ENCODE measurements at places on chromosomes 7 and 10.

DNA sequence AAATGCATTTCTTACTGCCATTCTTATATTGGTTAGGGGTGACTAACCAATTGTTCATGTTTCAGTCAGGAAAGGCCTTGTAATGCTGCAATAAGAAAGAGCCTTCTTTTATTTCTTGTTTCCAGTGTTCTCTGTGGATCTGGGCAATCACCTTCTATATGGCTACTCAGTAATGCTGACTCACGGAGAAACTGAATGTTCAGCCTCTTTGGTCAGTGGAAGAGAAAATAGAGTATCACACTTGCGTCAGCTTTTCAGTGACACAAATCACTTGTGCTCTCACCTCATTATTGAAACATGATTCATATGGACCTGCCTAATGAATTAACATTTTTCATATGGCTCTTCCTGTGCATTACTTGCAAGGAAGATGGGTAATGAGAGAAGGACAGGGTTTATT is 243.9 kb upstream of the POT1 start:
- DNase-seq: no peak

- no peak for DNase-seq
These were observed 155.2 kb upstream of the BMPER start for GRCh38 chr7:33750177-33750576.

DNA sequence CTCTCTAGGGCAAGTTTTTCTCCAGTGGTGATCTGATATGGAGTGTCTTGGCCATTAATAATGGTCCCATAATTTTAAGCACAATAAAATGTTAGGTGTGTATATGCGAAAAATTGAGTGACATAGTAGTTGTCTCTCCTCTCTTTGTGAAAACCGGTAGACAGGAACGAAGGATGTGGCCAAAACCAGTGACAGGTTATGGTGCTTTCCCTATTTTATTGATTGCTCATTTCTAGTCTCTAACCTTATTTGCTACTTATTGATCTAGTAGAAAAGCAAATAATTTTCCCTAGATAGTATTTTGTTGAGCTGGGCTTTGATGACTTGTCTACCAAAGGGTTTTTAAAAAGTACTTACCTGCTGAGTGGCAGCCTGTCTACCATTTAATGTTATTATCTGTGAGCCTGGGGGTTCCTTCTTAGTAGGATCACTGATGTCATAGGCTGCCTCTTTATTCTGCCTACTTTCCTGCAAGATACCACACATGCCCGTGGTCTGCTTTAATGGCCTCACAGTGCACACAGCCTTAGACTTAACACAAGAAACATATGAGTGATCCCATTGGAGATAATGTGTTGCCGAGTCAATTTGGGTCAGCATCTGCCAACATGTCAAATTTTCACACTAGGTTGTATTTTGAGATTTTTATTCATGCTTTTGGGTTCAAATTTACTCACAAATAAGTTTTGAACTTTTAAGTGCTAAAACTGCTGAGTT is 100.0 kb downstream of the AUTS2 start:
- no peak for DNase-seq

DNA sequence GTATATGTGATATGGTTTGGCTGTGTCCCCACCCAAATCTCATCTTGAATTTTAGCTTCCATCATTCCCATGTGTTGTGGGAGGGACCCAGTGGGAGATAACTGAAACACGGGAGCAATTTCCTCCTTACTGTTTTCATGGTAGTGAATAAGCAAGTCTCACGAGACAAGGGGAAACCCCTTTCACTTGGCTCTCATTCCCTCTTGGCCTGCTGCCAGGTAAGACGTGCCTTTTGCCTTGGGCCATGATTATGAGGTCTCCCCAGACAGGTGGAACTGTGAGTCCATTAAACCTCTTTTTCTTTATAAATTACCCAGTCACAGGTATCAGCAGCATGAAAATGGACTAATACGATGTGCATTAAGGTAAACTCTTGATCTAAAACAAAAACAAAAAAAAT is 357.1 kb upstream of the AOAH start:
- peak; percentile 25 for DNase-seq

DNA sequence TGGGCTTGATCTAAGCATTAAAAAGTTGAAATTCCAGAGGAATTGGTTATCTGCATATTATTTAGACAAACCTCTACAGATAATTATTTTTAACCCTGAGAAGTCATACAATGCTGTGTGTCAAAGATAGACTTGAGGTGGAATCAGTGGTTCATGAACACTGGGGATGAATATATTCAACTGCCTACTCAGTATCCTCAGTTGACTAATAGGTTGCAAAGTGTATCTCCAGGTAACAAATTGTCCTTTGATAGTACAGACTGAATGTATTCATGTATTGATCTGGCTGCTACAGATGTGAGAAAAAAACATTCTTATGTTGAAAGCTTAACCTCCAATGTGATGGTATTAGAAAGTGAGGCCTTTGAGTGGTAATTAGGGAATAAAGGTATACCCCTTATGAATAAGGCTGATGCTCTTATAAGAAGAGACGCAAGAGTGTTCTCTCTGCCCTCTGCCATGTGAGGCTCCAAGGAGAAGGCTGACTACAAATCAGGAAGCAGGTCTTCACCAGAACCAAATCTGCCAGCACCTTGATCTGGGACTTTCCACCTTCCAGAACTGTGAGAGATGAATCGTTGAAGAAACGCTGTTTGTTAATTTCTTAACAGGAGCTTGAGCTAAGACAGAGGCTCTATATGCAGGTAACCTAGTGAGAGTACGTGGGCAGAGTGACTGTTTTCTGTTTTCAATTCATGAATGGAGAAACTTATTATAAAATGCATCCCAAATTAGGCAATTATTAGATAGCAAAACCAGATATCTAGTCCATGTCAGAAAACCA is 7.5 kb downstream of the MRPL32 start:
- DNase-seq: no peak

GRCh38 chr7:94008537-94008936 is 4.4 kb upstream of the BET1 start:
- no peak for DNase-seq

- DNase-seq: no peak
These were observed 11.3 kb downstream of the FERD3L start for GRCh38 chr7:19133886-19134285.

DNA sequence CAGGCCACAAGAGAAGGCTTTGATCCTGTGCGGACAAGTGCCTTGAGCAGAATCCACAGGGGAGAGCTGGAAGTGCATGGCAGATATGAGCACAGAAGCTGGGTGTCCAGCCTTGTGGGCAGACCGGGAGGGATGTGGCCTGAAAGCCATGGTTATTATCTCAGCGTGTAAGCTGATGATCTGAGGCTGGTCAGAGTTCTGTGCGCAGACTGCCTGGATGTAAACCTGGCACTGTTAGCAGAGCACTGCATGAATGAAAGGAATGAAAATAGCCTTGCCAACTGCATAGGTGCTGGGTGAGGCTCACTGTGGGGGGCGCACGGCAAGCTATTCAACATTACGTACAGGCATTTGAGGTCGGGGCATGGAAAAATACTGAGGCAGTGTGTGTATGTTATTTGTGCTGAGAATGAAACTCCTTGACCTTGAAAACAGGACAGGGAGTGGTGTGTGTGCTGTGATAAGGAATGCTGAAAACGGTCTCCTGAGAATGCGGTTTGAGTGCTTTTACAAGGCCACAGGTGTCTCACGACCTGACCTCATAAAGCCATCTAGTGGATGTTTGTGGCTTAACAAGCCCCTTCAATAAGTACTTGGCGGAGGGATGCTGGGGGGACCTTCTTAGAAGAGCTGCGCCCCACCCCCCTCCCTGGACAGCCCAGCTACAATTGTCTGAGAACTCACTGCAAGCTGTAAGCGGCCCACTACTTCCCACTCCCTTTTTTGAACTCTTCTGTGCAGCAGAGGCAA is 18.7 kb downstream of the AKR1C1 start:
- DNase-seq: no peak
